Stimulated activated CD8-positive, alpha-beta memory T cell treated with anti-CD3 and anti-CD28 coated beads, Interleukin-7, amount 100 ng/mL, for 1 hour (primary cell): ENCODE measurements at places on chromosomes 2 and 18.

DNA sequence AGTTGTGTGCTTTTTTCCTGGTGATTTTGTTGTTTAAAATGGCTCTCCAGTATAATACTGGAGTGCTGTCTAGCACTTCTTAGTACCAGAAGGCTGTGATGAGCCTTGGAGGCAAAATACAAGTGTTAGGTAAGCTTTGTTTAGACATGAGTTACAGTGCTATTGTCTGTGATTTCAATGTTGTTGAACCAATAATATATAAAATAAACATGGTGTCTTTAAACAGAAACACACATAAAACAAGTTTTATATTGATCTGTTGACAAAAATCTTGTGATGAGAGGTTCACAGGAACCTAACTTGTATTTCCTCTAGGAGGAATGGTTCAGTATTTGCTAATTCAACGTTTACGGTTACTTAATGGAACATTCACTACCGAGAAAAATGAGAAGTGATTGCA lies 5.0 kb upstream of the FAM171B start:
- DNase-seq: no peak

DNA sequence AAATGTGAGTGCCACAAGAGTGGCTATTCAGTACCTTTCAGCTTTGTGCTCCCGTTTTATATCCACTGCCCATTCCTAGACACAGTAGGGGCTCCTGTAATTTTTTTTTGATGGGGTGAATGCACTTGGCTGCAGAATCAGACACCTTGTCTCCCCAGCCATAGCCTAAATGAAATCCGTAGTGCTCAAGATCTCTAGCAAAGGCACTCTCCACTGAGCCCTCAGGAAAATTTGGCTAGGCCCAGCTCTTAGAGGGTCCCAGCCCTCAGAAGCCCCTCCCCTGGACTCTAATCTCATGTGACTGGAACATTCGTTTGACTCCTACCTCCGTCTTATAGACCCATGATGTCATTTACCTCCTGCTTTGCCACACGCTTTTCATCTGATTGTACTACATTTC lies 323.9 kb downstream of the SMAD2 start:
- DNase-seq: no peak

DNA sequence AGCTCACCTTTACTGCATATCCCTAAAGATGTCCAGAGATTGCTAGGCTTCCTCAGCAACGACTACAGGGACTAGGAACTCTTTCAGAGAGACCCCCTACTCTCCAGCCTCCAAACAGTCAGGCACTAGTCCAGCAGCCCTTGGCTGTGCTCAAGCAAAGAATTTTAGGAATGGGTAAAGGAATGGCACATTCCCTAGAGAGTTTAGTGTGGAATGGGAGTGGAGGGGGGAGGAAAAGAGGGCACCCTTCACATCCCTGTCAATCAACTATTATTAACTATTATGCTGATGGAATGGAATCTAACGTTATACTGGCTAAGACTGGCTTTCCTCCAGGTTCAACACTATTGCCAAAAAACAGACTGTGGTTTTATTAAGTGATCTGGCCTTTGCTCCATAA lies 64.8 kb downstream of the IKZF2 start:
- DNase-seq: no peak

DNA sequence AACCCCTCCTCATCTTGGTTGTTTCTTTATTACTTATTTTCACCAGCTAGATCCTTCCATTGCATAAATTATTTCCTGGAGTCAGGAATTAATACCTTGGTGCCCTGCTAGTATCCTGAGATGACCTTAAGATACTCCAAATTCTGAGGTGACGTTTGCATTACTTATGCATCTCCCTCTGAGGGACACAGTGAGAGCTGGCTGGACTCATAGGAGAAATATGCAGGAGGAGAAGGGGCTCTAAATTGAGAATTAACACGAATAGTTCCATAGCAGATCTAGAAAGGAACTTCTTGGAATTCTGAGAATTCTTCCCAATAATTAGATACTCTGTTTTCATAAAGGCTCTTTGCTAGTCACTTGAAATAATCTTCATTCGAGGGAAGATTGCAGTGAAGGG lies 310.6 kb upstream of the ZEB2 start:
- DNase-seq: no peak

- no peak for DNase-seq
Measured at GRCh38 chr18:21345840-21346239, 103.8 kb downstream of the GREB1L start.

DNA sequence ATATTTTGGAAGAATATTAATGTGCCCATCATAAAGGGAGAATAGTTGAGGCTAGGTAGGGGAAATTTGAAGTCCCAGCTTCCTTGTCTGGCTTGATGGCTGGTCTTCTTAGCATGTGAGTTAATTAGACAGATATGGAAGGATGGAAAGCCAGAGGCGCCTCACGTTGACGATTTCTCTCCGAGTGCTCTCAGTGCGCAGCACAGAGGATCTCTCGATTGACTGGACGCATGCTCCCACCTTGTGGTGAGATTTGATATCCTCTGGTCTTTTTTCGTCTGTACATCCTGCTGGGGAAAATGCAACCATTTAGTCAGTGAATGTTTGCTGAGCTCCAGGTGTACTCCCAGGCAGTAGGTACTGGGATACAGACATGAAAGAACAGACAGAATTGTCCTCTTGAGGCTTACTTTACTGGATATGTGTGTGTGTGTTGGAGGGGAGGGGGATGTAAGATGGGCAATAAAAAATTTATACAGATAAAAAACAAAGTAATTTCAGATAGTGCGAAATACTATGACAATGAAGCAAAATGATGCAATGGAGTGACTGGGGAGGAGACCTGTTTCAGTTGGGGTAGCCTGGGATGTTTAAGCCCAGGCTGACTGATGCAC lies 66.9 kb upstream of the ZNG1B start:
- peak; percentile 38 for DNase-seq

- DNase-seq: no peak
Measured at GRCh38 chr2:113832795-113833290, 57.0 kb upstream of the ACTR3 start.

DNA sequence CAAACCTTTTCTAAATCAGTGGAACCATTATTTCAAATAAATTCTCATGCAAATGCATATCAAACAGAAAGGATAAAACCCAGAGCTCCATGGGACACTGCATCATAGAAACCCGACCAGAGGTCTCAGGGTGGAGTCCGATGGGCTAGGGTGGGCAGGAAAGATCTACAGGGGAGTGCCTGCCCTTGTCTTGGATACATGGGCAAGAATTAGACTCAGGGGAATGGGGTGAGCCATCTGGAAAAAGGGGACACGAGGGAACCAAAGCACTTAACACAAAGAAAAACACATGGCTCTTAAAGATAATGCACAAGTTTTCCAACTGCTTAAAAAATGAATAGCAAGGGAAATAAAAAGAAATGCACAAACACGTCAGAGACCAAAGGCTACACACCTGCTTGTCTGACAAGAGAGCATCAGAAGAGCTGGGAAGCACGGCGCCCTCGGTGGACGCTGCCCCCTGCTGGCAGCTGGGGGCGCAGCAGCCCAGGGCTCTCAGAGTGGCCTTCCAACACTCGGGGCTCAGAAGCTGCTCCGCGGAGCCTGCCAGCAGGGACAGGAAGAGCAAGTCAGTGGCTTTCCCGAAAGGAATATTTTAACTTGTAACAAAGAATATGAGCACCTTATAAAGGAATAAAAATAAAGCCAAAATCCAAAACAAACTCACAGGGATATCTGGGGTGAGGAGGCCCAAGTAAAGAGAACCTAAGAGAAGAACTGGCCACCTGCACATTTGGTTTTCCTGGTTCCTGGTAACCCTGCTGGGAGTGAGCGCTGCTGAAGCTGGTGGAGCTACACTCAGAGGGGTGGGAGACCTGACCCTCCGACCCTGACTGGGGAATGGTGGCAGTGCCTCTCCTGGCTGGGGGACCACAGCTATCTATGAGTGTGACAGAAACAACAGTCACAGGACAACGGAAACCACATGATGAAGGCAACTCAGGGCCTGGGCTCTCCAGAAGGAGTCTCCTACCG lies 54.5 kb downstream of the SIGLEC15 start:
- peak; percentile 50 for DNase-seq

DNA sequence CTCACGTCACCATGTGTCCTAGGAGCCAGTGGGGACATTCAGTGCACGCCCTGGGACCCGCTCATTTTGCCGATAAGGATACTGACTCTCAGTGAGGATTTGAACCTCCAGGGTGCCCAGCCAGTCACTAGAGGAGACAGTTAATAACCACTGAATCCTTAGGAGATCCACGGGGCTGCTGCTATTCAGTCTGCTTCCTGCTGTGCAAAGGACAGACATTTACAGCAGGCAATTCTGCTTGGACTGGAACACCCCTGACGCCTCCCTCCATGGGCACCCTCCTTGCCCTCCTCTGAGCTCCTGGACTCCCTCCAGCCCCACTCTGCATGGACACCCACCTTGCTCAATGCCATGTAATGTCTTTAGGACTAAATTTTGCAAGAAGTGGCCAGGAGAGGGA lies 265.5 kb downstream of the EIPR1 start:
- DNase-seq: no peak

- DNase-seq: no peak
Measured at GRCh38 chr2:29587402-29588190, 333.8 kb downstream of the ALK start.

- no peak for DNase-seq
Measured at GRCh38 chr2:191831410-191831994, 15.4 kb downstream of the CAVIN2 start.

GRCh38 chr18:75369026-75369721 lies 58.3 kb downstream of the SMIM21 start:
- DNase-seq: no peak

GRCh38 chr2:8137801-8138200 lies 544.1 kb upstream of the ID2 start:
- no peak for DNase-seq

- no peak for DNase-seq
Measured at GRCh38 chr2:174383796-174384195, 11.7 kb upstream of the SCRN3 start.

- no peak for DNase-seq
Measured at GRCh38 chr2:215667585-215668377, 231.9 kb upstream of the FN1 start.

- no peak for DNase-seq
Measured at GRCh38 chr2:218081063-218081462, 12.0 kb downstream of the RUFY4 start.

DNA sequence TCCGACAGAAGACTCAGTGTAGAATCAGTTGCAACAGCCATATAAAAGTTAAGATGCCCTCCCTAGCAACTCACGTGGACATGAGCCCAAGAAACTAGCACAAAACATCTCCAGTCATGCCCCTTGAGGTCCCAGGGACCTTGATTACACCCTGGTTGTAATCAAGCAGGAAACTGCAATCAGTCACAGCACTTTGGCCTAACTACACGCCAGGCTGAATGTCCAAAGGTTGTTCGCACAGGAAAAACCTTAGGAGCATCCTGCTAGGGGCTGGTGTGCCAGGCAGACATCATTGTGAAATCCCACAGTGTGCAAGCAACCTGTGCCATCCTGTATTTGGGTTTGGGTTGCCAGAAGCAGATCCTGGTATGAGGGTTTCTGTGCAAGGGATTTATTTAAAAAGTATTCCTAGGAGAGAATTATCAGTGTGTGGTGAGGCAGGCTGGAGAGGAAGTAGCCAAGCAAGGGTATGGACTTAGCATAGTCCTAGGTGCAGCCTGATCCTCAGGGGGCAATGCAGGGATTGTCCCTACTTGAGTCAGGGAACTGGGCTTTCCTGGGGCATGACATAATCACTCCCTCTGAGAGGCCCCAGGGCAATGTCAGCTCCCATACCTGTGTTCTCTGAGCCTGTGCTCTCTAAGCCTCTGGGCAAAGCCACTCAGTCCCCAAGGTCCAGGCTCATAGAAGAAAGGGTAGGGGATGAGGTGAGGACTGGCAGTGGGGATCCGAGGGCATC lies 17.8 kb upstream of the SULT1C2 start:
- DNase-seq: no peak

DNA sequence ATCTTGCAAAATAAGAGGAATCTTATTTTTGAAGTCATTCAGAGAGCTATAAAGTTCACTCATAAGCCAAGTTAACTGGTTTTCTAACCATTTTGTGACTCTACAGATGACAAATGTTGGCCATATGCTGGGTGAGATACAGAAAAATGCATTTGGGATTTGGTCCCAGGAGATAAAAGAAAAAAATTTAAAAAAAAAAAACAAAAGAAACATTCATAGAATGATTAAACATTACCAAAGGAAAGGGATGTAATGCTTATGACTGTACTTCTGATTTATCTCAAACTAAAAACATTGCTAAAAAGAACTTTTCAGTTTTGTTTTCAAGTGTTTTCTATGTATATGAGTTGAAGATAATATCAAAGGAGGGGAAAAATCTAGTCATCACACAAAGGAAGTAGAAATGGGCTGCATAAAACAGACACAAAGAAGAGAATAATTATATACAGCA lies 43.1 kb downstream of the PELI1 start:
- DNase-seq: no peak

- no peak for DNase-seq
Measured at GRCh38 chr2:132991471-132992045, 321.6 kb upstream of the LYPD1 start.

- no peak for DNase-seq
Measured at GRCh38 chr18:48046843-48047242, 116.4 kb upstream of the SMAD2 start.

DNA sequence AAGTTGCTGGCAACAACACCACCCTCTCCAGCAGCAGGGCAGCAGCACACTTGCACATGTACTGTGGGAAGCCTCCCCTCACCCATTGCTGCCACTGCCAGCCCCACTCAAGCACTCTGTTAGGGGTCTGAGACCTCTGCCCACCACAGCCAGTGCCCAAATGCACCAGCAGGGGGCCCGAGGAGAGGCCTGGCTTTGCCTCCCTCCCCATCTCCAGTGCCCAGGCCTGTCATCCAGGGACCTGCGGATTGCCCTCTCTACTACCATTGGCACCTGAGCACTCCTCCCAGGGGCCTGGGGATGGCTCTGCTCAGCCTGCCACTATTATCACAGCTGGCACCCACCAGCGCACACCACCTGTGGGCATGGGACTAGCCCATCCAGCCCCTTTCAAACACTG lies 175.7 kb downstream of the PMAIP1 start:
- DNase-seq: no peak

DNA sequence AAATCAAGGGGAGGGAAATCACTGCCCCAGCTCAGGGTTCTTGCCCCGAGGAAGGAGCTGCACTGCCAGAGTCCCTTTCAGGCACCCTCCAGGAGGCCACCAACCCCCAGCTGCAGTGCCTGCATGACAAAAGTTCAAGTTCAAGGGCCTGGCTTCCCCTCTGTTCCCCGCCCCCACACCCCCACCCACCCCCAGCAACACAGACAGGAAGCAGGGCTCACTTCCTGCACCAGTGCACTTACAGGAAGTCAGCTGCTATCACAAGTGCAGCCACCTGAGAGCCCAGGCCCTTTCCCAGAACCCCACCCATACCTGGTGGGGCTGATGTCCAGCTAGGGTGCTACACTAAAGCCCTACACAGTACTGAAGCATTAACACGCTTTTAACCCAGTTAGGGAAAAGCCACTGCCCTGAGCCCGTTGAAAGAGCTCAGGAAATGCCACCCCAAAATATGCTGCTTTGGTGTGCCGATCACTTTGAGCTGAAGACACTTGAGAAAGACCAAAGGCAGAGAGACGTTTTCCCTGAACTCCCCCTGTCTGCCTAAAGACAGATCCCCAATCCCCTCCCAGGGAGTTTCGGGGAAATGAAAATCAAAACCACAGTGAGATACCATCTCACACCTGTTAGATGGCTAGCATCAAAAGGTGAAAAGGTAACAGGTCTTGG lies 109.9 kb upstream of the CAB39 start:
- peak; percentile 17 for DNase-seq
